ENCODE measurements at places on chromosomes 4 and X. TPM values are rescaled to one million over a fixed set of nuclear protein-coding genes. Genes with fewer than 3 reads are reported as not detected.

The ADAMTS3 gene
- total RNA-seq = not detected

The TMEM35A gene
- not detected for total RNA-seq

The EFHC2 gene
- total RNA-seq = 3.5 TPM

DNA sequence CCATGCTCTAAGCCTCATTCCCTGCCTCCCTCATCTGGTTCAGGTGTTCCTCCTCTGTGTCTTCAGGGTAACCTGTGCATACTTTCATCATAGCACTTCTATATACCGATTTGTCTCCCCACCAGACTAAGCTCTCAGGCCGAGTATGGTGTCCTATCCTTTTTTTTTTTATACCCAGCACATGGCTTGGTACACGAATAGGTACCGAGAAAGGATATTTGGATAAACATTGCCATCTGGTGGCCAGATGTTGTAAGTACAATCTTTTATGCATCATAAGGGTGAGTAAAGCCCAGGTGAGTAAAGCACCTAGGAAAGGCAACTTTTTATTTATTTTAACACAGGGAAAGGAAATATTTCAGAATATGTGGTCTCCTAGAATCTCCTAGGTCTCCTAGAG is 68.4 kb downstream of the MID2 start:
- DNase-seq = peak; percentile 11

GRCh38 chr4:123397144-123398065 is 810 bp downstream of the SPRY1 start:
- peak; percentile 39 for DNase-seq

DNA sequence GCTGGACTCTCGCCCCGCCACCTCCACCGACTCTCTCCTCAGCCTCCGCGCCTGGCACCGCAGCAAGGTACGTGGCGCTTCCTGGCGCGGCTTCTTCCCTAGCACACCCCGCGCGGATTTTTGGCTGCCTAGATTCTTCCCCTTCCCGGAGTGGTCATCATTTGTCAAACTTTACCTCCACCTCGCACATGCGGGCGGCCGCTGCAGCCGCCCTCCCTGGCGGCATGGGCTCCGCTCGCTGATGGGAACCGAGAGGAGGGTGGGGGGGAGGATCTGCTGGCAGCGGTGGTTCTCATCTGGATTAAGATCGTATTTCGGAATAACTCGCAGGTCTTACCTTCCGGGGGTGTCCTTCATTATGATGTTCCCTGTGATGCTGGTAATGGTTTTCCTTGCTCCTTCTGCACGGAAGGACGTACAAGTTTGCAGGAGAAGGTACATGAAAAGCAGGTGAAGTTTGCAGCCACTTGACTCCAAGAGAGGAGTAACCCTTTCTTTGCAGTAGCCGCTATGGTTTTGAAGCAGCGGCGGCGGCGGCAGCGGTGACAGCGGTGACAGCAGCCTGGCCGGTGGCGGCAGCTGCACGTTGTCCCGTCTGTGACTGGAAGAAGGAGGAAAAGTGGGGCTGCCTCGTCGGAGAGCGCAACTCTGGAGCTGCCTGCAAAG is 2183.9 kb upstream of the TENM3 start:
- DNase-seq = no peak

GRCh38 chrX:2261831-2262667 is 238.7 kb downstream of the DHRSX start:
- DNase-seq = no peak

GRCh38 chrX:109889289-109890006 is 113.5 kb upstream of the TMEM164 start:
- DNase-seq = no peak

All from T-cell (primary cell).